Activated T-helper 1 cell treated with anti-CD3 and anti-CD28 coated beads, Interleukin-2, amount 50 U/mL, for 16 hours (primary cell): ENCODE measurements at places on chromosomes 4 and X.

DNA sequence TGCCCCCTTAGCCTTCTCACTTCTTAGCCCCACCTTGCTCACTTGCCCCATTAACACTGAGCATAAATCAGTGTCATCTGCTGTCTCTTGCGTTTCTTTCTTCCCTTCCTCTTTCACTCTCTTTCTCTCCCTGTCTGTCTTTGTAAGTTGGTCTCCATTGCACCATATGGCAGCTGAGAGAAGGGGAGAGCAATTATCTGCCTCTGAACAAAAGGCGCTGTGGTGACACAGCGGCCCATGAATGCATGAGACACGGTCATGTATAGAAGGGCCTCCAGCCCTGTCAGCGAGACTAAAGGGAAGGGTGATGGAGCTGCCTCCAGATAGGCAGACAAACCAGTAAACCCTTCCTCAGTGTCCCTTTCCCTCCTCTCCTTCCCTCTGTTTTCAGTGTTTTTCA is 88.8 kb upstream of the PCDH18 start:
- no peak for DNase-seq

- DNase-seq = no peak
Measured at GRCh38 chrX:21781525-21781924, 23.6 kb upstream of the SMPX start.

GRCh38 chr4:184053434-184053833 is 148.3 kb downstream of the STOX2 start:
- DNase-seq = no peak

DNA sequence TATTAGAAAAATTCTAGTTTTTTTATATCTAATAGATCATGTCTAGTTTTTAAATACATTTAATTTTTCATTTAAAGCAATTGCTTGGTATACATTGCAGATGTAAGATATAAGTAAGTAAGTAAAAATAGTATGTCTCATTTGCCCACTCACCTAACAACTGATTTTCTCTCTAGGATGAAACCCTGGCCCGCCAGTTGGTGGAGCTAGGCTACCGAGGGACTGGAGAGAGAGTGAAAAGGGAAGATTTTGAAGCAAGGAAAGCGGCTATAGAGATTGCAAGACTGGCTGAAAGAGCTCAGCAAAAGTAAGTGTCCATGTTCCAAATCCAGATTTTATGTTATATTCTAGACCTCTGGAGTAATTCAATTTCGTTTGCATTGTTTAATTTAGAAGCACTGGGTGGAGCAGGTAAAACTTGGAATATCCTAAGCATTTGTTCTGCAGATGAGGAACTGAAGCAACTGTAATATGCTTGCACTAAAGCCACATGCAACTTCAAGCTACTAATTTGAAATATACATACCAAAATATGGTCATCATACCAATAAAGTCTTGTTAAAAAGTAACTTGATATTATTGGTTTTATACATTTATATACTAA is 27.1 kb downstream of the CFAP299 start:
- no peak for DNase-seq

- no peak for DNase-seq
Measured at GRCh38 chr4:119135721-119136121, at the start of gene MYOZ2. MYOZ2 (plus strand) TSS chr4:119135832; CDS start chr4:119136526, 694 bp downstream.

GRCh38 chr4:34950926-34951325 is 1293.4 kb downstream of the ARAP2 start:
- DNase-seq = no peak

- no peak for DNase-seq
Measured at GRCh38 chr4:154086247-154086646, 297.4 kb upstream of the SFRP2 start.

- DNase-seq = no peak
Measured at GRCh38 chr4:126794363-126794762, 838.4 kb upstream of the INTU start.

DNA sequence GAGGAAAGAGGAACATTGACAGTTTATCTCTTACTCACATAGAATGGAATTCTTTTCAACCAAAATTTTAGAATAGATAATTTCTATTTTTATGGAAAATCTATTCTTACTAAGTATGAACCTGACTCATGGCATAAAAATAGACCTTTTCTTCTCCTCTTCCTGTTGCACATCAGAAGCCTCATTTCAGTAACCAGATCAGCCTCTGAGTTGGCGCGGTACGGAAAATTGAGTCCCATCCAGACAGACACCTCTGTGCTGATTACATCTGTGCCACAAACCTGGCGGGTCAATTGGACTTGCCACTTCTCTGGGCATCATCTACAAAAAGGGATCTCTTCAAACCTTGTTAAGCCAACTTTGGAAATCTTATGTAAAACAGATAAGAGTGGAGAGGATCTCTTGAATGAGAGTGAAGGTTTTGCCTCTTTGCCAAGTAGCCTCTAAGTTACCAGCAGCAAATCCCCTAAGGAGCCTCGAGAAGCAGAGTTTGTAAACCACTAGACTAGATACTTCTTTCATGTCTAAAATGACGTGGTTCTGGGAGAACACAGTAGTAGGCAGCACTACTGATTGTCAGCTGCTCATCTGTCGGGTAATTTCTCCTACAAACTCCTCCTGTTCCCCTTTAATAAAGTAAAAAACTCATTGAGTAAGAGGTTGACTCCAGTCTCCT is 37.4 kb downstream of the TENM3 start:
- DNase-seq = no peak

DNA sequence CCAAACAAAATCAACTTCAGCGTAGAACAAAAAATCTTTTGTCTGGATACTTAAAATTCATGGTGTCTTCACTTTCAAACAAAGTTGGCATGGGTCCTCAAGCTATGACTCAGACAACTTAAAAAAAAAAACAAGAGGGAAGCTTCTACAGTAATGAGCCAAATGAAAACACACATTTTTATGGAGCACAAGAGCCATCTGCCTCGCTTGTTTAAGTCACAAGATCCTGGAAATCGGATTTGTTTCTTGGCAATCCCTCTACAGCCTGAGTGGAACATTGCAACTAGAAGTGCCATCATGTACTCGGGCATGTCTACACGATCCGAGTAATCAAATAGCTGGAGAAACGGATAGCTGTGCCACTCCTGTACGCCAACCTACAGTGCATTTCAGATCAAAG is 22.6 kb downstream of the LAMP2 start:
- DNase-seq = no peak

GRCh38 chr4:131347816-131348215 is 1801.3 kb upstream of the PCDH10 start:
- no peak for DNase-seq

- DNase-seq = no peak
Measured at GRCh38 chrX:154855256-154855655, 20.8 kb upstream of the SMIM9 start.

DNA sequence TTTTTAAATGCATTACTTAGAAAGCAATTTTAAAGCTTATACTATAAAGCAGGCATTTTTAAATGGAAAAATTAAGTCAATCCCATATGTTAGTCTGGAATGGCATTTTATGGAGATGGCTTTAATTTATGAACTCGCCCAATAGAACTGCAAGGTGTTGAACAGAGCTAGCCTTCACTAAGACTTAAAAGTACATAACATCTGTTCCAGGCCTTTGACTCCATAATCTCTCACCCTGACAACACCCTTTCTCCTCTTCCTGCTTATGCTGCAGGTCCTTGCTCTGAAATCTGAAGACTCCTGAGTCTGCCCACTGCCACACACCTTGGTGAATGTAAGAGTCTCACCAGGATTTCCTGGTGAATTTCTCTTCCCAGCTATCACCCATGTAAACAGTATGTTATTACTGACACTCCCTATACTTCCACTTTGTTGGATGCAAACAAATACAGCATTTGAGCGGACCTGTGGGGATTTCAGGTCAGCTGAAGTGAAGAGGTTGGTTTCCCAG is 17.7 kb upstream of the SLC39A8 start:
- no peak for DNase-seq

- DNase-seq = no peak
Measured at GRCh38 chr4:53654300-53654758, 63.0 kb upstream of the LNX1 start.

DNA sequence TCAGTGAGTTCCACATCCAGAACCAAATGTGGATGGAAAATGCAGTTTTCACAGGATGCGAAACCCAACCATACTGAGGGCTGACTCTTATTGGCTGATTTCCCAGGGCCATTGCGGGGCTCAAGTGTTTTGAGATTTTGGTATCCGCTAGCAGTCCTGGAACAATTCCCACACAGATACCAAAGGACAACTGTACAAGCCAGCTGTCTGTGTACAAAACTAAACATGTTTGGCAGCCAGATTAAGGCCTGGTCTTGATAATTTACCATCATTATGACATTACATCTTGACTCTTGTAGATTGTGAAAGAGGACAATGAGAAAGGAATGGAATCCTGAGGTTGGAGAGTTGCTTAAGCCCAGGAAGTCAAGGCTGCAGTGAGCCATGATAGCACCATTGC is 121.9 kb downstream of the DKK2 start:
- no peak for DNase-seq

- no peak for DNase-seq
Measured at GRCh38 chrX:119055687-119056086, 17.1 kb upstream of the CT47C1 start.

DNA sequence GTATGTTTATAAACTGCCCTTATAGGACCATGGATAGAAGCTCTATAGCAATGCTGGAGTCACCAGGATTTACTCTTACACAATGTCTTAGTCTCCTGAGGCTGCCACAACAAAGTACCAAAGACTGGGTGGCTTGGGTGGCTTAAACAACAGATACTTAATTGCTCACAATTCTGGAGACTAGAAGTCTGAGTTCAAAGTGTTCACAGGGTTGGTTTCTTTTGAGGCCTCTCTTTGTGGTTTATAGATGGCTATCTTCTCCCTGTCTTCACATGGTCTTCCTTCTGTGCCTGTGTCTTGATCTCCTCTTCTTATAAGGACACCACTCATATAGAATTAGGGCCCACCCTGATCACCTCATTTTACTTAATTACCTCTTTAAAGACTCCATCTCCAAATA is 2.0 kb upstream of the TRPC3 start:
- no peak for DNase-seq

GRCh38 chrX:120564925-120565324 is 4.2 kb upstream of the CUL4B start:
- no peak for DNase-seq

DNA sequence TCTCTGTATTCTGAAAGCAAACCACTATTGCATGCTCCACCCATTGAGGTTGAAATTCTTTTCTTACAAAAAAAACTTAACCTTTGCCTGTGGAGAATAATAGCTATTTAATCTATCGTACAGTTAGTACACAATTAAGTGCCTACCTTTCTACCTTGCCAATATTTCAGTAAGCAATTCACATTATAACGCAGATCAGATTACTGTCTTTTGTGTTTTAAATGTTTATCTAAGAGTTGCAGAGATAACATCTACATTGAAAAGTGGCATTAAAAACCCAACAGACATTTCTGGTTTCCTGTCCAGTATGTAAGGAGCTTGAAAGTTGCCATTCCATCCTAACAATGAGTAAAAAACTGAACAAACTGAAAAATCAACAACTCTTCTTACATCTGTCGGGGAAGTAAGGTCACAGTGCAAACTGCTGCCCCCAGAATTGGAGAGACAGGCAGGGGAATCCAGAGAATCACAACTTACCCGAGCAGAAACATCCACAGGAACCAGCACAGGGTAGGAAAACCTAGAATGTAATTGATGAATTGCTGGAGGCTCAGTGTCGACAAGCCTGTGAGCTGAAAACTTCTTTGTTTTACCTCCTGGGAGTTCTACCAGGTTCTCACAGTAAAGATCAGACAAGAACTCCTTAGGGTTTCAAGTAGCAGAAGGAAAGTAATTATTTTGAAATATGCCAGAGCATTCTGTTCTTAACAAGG is 27.3 kb upstream of the ACSL4 start:
- no peak for DNase-seq

DNA sequence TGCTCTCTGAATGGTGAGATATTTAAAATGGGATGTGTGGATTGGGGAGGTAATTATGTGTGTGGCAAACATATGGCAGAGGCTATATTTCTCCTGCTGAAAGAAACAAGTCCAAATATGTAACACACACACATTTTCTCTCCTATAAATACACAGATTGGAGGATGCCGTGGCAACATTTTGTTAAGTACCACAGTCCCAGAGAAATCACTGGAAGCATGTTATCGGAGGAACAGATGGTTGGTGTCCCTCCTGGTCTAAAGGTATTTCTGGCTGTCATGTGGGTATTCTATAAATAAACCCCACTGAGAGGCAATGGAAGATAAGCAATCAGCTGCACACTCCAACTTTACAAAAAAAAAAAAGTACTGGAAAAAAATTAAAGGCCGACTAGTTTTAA is 528.3 kb upstream of the BOD1L1 start:
- no peak for DNase-seq

DNA sequence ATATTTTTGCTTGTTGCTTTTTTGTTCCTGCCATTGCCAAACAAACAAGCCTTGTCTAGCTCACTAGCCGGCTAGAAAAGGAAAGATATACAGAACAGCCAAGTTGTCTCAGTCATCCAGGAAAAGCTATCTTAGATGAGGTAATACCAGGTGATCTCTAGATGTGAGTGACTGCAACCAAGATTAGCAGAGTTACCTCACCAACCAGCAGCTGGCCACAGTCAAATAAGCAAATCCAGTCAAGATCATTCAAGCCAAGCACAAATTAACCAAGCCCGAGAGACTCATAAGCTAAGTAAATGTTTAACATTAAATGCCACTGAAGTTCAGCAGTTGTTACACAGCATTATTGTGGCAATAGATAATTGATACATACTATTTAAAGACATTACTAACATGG is 108.6 kb downstream of the CENPC start:
- no peak for DNase-seq

- DNase-seq = no peak
Measured at GRCh38 chrX:117711782-117712181, 404.8 kb downstream of the KLHL13 start.

DNA sequence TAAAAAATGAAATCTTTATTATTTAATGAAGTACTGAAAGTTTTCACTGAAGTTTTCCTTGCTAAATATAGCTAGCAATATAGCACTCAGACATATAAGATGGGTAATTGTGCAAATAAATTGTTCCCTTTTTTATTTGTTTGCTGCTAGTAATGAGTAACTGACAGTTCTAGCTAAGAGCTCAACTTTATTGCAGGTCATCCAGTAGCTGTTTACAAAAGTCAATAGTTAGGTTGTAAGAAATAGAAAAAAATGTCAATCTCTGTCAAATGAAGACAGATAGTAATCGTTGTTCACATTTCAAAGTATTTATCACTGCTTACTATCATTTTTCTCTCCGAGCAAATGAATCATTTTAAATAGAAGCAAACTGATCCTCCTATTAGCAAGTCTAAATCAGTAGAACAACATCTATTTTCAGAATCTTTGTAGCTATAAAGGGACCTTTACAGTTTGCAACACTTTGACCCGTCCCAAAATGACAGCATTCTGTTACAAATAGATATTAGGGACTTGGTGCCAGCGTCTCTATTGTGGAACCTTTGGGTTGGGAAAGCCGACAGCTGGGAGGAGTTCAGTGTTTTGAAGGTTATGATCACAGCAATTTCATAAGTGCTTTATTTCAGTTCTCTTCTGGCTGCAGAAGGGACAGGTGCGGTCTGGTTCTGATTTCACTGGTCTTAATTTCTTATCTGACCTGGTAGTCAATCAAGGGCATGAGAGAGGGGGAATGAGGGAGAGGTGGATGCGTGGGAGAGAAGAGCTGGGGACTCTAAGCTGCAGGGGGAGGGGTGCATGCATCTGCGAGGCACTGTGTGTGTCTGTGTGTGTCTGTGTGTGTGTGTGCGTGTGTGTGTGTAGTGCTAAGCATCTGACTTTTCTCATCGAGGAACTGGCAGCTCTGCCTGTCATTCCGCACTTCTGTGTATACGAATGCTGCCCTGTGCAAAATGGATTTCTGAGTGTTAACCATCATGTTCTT is 227.9 kb upstream of the PITX2 start:
- no peak for DNase-seq
